ENCODE measurements at places on chromosomes 11 and 22. TPM values are rescaled to one million over a fixed set of nuclear protein-coding genes. Genes with fewer than 3 reads are reported as not detected.

The THAP7 gene
- total RNA-seq, result 19.4 TPM

The KLHDC7B gene
- 0.08 TPM for total RNA-seq

The RFPL1 gene
- total RNA-seq, result not detected

The WBP2NL gene
- 0.23 TPM for total RNA-seq

The ANKRD13D gene
- total RNA-seq, result 32.9 TPM

The TENM4 gene
- total RNA-seq, result 12.6 TPM

The KDM4D gene
- total RNA-seq, result 0.60 TPM

The ZNF280A gene
- not detected for total RNA-seq

The SULT4A1 gene
- 0.35 TPM for total RNA-seq
